ENCODE measurements at places on chromosomes 12 and 14.

- DNase-seq: no peak
These were observed 50.2 kb downstream of the TTLL5 start for GRCh38 chr14:75711105-75711795.

GRCh38 chr12:110252716-110253115 is 28.3 kb upstream of the ATP2A2 start:
- DNase-seq: no peak

- no peak for DNase-seq
These were observed 17.6 kb downstream of the PNP start for GRCh38 chr14:20486684-20487395.

DNA sequence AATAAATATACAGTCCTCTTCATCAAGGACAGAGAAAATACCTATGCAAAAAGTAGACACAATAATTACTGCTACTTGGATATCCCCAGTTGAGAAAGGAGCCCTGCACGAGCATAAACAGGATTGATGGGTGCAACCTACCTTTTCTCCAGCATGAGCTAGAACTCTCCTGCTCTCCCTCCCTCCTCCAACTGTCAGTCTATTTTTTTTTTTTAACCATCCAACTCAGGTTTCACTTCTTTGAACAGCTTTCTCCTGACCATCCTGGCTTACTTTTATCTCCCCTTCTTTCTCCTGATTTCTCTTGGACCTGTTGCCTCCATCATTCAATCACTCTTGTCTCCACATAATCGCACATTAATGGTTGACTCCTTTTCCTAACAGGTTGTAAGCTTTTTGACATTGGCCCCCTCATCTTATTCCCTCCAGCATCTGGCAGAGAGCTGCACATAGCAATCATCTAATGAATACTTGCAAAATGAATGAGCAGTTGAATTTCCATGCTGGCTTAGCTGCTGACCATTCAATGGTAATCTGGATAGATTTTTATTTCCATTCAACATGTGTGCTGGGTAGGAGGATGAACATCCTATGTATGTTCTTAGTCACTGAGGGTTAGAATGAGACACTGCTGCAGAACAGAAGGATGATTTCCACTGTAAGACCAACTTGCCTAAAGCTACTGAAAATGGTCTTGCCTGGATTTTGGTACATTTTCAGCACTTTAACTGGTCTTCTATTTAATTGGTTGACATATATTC is 24.4 kb downstream of the MYBPC1 start:
- DNase-seq: no peak

Data from stimulated activated CD4-positive, alpha-beta T cell treated with anti-CD3 and anti-CD28 coated beads, Interleukin-12 subunit alpha, Interleukin-12 subunit beta, amount 100 ng/mL, for 48 hours (primary cell).